Natural killer cell treated with Interleukin-12 subunit alpha and Interleukin-12 subunit beta and Interleukin-15 and Interleukin-18, amount 100 ng/mL, for 72 hours (primary cell): ENCODE measurements at places on chromosomes 16 and 17.

DNA sequence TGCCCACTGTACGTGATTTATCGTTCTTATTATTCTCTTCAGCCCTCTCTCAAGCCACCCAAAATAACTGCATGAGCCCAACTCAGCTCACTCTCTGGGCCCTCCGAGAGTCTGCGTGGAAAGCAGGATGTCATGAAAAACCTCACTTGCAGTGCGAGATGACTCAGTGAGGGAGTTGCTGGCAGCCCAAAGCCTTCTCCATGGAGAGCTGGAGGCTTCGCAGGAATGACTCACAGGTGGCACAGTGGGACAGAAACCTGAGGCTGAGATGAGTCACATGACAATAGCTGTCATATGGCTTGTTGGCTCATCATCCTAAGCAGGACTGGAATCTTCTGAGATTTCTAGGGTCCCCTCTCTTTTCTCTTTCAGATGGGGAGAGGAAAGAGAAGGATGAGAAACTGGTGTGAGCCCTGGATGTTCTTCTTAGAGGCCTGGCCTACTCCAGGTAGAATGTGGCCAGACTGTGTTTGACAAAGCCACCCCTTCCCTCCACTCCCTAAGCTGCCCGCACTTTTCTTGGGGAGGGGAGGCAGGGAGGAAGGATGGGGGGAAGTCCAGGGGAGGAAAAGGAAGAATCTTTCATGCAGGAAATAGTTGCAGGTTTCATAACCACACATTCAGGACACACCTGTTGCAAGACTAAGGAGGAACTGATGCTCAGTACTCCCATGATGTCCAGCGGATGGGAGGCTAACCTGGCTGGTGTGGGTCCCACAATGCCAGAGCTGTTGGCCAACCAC is 160.6 kb upstream of the RPL38 start:
- DNase-seq: no peak

- DNase-seq: peak; percentile 72
Measured at GRCh38 chr17:17971431-17972125, 622 bp downstream of the TOM1L2 start.

- no peak for DNase-seq
Measured at GRCh38 chr16:30082545-30083090, 6.8 kb downstream of the PPP4C start.

- no peak for DNase-seq
Measured at GRCh38 chr17:80475910-80476876, at the start of gene NPTX1. Gene NPTX1 (minus strand): TSS chr17:80476607. CDS start chr17:80476446, 161 bp downstream.

DNA sequence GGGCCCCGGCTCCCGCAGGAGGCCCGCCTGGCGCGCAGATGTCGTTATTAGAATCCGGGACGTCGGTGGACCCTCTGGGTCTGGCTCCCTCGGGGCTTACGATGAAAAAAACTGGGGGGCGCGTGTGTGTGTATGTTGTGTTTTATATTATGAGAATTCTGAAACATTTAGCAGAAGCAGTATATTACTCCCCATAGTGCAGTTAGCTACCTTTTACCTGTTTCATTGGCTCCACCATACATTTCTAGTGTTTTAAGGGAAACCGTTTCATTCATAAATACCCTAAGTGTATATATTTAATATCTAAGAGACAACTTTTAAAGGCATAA is 486 bp upstream of the DNAJA2 start:
- DNase-seq: no peak

DNA sequence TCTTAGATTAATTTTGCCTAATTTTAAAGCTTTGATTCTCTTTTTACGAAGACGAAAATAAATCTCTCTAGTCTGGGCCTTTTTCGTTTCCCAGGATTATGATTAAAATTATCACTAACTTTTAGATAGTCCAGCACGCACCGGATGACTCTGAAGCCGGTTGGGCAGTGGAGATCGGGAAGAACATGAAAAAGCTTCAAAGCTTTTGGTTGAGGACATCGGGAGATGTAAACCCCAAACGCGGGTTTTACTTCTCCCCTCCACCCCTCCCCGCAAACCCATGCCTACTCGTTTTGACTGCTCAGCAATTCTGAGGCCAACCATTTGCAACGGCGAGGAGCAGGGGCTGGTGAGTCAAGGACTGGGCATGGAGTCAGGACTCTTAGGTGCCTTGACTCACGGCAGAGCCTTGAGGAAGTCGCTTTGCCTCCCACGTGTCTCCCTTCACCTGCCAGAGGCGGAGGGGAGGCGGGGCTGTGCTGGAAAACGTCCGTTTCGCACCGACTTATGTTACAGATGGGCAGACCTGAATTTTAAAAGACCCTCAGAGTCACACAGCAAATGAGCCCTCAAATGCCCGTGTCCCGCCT is 989 bp upstream of the DUSP14 start:
- DNase-seq: no peak

DNA sequence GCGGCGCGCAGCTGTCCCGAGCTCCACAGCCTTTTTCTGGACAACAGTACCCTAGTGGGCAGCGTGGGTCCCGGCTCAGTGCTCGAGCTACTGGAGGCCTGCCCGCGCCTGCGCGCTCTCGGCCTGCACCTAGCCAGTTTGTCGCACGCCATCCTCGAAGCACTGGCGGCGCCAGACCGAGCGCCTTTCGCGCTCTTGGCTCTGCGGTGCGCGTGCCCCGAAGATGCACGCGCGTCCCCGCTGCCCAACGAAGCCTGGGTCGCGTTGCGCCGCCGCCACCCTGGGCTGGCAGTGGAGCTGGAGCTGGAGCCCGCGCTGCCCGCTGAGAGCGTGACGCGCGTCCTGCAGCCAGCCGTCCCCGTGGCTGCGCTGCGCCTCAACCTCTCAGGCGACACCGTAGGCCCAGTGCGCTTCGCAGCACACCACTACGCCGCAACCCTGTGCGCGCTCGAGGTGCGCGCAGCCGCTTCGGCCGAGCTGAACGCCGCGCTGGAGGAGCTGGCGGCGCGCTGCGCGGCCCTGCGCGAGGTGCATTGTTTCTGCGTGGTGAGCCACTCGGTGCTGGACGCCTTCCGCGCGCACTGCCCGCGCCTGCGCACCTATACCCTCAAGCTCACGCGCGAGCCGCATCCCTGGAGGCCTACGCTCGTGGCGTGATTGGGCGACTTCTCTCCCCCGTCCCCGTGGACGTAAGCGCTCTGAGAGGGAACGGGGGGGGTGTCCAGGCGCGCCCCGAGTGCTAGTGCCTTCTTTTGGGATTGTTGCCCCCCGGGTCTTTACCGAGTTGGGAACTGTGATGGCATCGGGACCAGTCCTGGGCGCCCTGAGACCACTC is 1.2 kb upstream of the HSF4 start:
- no peak for DNase-seq

DNA sequence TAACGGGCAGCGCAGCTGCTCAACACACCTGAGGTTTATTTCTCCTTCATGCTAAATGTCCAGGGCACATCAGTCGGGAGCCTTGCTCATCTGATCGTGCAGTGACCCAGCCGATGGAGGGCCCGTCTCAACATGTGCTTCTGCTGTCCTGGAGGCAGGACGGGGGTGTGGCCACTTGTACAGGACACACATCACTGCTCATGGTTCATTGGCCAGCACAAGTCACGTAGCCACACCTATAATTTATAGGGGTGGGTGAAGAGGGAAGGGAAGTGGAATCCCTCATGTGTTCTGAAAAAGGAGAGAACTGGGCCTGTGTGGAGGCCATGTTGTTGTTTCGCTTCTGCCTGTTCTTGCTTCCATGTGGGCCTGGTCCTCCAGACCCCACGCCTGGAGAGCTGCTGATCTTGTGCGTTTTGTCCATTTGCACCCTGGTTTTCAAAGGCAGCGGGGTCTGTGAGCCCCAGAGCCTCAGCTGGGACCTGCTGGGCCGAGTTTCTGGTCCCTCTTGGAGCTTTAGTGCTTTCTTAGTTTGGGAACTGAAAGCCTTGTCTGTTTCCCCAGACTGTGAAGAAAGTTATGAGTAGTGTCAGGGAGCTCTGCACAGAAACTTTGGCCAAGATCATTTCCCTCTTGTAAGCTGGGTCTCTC is 60.5 kb downstream of the CMIP start:
- no peak for DNase-seq

- DNase-seq: no peak
Measured at GRCh38 chr16:2516391-2517240, 2.9 kb downstream of the ATP6V0C start.

- DNase-seq: no peak
Measured at GRCh38 chr17:48601539-48602425, 3.0 kb downstream of the HOXB6 start.

- DNase-seq: no peak
Measured at GRCh38 chr16:1559446-1559975, 26.0 kb downstream of the TMEM204 start.

DNA sequence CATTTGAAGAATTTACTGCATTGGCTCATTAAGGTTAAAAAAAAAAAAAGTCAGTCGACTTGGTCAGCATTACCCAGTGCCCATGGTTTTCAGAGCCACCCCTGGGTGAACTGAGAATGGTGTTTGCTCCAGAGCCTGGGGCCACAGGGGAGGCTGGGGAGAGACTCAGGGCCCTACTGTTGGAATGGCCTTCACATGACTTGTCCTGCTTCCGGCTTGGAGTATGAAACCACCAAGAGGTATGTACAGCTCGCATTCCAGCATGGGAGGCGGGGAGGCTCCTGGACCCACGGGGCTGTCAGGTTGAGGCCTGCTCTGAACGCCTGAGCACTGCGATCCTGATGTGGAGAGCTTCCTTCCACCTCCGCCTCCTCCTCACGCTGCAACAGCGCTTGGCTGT is 36.8 kb downstream of the MSI2 start:
- no peak for DNase-seq

DNA sequence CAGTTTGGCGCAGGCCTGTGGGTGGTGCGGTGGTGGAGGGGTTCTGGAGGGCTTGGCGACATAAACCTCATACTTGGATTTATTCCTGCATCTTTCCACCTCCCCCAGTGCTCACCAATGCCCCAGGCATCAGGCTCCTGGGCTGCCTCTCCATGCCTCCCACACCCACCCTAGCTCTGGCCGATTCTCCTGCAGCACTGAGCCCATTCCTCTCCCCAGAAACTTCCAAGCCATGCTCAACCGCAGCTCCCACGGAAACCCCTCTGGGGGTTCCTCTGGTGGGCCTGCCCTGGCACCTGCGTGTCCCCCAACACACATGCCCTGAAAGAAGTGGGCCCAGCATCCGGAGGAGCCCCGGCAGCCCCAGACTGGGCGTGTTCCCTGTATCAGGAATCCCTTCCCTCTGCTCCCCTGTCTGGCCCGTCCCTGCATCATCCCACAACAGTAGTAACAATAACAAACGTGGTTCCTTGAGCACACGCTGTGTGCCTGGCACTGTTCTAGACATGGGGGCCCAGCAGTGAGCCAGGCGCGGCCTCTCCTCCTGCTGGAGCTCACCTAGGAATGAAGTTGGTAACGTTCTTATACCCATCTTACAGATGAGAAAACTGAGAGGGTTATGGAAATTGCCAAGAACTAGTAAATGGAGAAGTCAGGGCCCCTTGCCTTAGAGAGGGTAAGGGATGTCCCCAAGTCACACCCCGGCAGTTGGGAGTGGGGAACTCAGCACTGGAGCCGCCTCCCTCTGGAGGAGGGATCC is 2.3 kb downstream of the PRSS21 start:
- no peak for DNase-seq
